Regular cardiac myocyte (primary cell): ENCODE measurements at places on chromosomes 3 and 15. TPM values are rescaled to one million over a fixed set of nuclear protein-coding genes. Genes with fewer than 3 reads are reported as not detected.

Gene CCR8
- total RNA-seq, result not detected in 2 replicates

Gene TGM5
- total RNA-seq, result not detected in 2 replicates

Gene MBD4
- 18.9 and 26.3 TPM in 2 replicates for total RNA-seq

Gene KCNAB1
- total RNA-seq, result 0.19 and 4.8 TPM in 2 replicates

Gene LRTM1
- not detected in 2 replicates for total RNA-seq

Gene ZCWPW2
- 0.38 and 1.4 TPM in 2 replicates for total RNA-seq

Gene SERINC4
- not detected in 2 replicates for total RNA-seq

Gene TMEM44
- total RNA-seq, result 24.0 and 32.4 TPM in 2 replicates

Gene CTXND1
- total RNA-seq, result not detected in 2 replicates

Gene CCPG1
- 57.7 and 172 TPM in 2 replicates for total RNA-seq

Gene SLTM
- total RNA-seq, result 47.1 and 65.9 TPM in 2 replicates

Gene SPTBN5
- 0.28 and 0.38 TPM in 2 replicates for total RNA-seq

Gene SNX4
- total RNA-seq, result 29.9 and 38.2 TPM in 2 replicates

Gene UCN2
- total RNA-seq, result 0.58 and 0.85 TPM in 2 replicates

Gene DLEC1
- 0.28 TPM in 1 of 2 replicates, not detected in the other for total RNA-seq

Gene RETNLB
- not detected in 2 replicates for total RNA-seq

Gene CIDEC
- under 0.01 TPM in 1 of 2 replicates, not detected in the other for total RNA-seq

Gene PPIB
- total RNA-seq, result 1,403 and 1,545 TPM in 2 replicates

Gene FAM174B
- total RNA-seq, result 1.2 and 1.7 TPM in 2 replicates

Gene SOX2
- total RNA-seq, result not detected in 2 replicates

Gene PRR20G
- not detected in 2 replicates for total RNA-seq

Gene MCTP2
- 0.58 and 5.6 TPM in 2 replicates for total RNA-seq

Gene ECE2
- total RNA-seq, result not detected in 2 replicates

Gene OSTN
- total RNA-seq, result 8.7 and 10.4 TPM in 2 replicates

Gene VGLL3
- total RNA-seq, result 34.9 and 88.2 TPM in 2 replicates

Gene ITIH3
- 0.19 and 0.85 TPM in 2 replicates for total RNA-seq

Gene GABRR3
- total RNA-seq, result not detected in 2 replicates

Gene ANKRD34C
- not detected in 2 replicates for total RNA-seq

Gene GABRB3
- total RNA-seq, result 0.19 and 0.28 TPM in 2 replicates

Gene EHD4
- 11.6 and 22.8 TPM in 2 replicates for total RNA-seq

Gene PROS1
- 11.3 and 43.7 TPM in 2 replicates for total RNA-seq

Gene LRRC2
- total RNA-seq, result 3.6 and 5.4 TPM in 2 replicates

Gene CDC25A
- total RNA-seq, result 2.5 and 25.7 TPM in 2 replicates

Gene ACKR2
- under 0.01 TPM in 1 of 2 replicates, not detected in the other for total RNA-seq

Gene CADPS
- 0.85 TPM in 1 of 2 replicates, not detected in the other for total RNA-seq

Gene SAXO2
- 0.38 and 1.1 TPM in 2 replicates for total RNA-seq

Gene EPHA6
- not detected in 2 replicates for total RNA-seq

Gene TNNC1
- total RNA-seq, result 0.96 and 2.5 TPM in 2 replicates

Gene RRP9
- 24.0 and 65.4 TPM in 2 replicates for total RNA-seq
